HuH-7.5 (cell line): ENCODE measurements at places on chromosomes 7 and 10.
A peak's percentile ranks its signal among the peaks of the same experiment; 100 is the strongest.

DNA sequence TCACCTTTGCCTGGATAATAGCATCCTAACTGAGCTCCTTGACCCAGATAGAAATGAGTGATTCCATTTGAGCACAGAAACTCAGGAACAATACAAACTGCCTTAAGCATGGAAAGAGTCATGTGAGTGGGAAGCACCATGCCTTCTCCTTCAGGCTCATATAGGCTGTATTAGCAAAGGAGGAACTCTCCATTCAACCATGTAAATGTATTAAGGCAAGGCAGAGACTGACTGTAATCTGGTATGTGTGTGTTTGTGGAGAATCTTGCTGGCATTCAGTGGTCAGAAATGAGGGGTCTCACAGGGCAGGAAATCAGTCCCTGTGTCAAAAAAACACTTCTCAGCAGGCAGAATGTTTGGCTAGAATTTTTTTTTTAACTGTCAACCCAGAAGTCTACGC lies 40.2 kb downstream of the COA1 start:
- DNase-seq, result no peak

GRCh38 chr7:7212612-7213011 lies 30.3 kb downstream of the C1GALT1 start:
- no peak for DNase-seq

GRCh38 chr10:26755443-26755903 lies 58.0 kb downstream of the PDSS1 start:
- no peak for DNase-seq

DNA sequence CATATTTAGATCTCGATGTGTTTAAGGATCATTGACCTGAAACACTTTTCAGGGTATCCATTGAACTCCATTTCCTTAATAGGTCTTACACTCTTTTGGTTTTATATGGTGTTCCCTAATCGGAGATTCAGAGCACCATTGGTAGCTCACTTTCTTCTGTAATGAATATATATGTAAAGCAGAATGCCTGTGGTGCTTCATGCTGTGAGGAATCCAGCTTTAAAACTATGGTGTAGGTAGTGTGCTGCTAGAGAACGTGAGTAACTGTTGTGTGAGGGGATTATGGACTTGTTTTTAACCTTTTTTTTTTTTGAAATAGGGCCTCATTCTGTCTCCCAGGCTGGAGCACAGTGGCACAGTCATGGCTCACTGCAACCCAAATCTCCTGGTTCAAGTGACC lies 376.9 kb upstream of the LRGUK start:
- DNase-seq, result no peak

DNA sequence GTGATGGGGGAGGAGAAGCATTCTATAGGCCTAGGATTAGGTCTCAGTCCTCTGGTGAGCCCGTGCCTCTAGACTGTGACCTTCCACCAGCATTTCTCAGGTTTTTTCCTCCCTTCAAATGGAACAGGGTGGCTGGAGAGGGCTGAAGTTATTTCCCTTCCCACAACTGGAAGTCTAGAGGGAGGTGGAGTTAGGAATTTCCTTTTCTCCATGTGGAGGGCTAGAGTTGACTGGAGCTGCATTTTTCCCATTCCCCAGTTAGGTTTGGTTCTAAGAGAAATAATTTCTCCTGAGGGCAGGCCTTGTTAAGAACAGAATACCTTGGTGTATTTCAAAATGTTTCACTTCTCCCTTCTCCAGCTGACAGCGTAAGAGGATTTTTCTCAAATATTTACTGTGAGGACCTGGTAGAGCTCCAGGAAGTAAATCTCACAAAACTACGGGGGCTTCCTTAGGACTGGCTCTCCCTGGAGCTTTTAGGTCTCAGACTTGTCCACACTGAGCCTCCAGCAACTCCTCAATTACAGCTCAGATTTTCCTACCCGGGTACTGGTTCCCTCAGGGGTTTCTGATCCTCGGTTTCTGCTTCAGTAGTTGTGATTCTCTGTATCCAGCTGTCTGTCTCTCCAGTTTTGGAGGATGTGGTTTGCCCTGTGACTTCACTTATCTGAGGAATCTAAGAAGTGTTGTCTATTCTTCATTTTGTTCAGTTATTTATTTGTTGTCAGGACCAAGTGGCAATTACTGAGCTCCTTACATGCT lies 6.0 kb upstream of the REEP3 start:
- DNase-seq, result no peak

DNA sequence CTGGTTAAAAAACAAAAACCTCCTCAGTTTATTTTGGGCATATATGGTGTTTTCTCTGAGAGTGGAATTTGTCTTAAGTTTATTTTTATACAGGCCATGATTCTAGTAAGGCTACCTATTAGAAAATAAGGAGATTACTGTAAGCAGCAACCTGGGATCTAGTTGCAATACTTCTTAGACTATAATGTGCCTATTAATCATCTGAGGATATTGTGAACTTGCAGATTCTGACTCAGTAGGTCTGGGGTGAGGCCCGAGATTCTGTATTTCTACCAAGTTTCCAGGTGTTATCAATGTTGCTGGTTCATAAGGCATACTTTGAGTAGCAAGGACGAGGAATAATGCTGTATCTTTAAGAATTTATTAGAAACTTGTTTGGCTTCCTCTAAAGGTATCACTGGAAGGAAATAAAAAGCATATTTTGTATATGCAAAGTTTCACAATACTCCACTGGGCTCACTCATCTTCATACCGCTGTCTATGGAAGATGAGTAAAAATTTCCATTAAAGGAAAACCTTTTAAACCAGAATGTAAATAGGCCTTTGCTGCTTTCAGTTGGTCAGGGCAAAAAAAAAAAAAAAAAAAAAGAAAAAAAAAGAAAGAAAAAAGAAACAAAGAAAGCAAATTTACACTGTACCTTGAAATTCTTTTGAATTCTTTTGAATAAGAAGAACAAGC lies 105.8 kb downstream of the BMPER start:
- DNase-seq, result no peak

- DNase-seq, result peak; percentile 51
Measured at GRCh38 chr10:87092861-87093631, 1.6 kb downstream of the GLUD1 start.

DNA sequence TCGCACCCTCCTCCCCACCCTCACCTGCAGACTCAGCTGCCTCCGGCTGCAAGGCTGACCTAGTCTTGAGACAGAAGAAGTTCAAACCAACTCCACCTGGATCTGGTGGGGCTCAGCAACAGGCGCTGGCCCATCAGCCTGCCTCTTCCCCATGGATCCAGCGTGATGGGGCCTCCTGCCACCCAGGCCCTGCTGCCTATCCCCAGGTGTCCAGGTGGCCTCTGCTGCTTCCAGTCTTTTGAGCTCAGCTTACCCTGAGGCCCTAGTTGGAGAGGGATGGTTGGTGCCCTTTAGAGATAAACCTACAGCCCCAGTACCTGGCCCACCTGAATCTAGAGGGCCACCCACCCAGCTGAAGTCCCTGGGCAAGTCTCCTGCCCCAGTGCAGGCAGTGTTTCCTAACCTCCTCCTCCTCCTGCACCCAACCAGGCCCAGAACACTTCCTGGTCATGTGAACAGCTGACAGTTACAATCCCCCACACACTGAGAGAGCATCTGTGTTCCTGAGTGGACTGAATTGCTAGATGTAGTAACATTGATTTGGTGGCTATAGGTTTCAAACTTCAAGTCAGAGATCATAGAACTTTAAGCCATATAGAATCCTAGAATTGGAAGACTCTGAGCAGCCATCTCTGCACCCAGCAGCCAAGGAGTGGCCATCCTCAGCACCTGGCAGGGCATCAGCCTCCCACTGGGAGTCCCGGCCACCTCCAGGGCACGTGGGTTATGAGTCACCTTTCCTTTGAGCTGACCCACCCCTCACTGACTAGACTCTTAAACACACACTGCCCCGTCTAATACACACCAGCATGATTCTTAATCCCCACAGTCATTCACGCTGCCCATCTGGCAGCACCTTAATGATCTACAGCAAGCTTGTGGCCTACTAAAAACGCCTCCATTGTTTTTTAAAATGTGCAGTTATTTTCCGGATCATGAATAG lies 51.9 kb downstream of the ALOX5 start:
- DNase-seq, result no peak

DNA sequence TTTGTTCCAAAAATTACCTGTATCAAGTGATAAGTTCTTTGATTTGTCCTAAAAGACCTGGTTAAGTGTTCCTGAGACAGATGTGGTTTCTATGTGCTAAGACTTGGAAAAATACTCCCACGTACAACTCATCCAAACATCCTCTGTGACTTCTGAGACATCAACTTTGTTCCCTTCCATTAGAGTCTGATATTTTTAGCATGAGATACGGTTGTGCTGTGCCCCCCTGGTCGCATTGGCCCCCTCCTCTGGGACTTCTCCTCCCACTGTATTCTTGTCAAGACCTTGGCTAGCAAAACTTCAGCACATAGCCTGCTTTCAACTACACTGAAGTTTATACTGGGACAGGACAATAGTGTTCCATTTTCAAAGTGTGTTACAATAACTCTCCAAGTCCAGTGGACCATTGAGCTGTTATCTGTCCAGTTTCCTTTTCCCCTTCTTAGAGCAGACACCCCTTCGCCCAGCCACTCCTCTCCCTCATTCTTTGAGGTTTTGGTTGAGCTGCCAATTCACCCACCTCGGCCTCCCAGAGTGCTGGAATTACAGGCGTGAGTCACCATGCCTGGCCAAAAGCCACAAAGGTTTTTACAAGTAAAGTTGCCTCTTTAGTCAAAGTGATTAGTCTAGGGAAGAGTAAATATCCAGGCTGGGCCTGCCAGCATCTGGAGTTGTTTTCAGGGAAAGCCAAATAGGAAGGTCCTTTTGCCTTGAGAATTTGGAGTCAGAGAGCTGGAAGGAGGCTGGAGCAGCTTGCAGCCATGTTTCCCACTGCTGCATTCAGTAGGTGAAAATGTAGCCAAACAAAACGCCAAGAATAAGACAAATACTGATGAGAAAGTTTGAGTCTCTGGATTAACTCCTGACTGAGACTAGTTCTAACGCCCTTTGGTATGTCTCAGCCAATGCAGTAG lies 17.8 kb upstream of the PDLIM1 start:
- no peak for DNase-seq

- no peak for DNase-seq
Measured at GRCh38 chr10:60992636-60993035, 48.7 kb upstream of the RHOBTB1 start.

GRCh38 chr7:3836855-3837254 lies 535.8 kb downstream of the SDK1 start:
- DNase-seq, result no peak

DNA sequence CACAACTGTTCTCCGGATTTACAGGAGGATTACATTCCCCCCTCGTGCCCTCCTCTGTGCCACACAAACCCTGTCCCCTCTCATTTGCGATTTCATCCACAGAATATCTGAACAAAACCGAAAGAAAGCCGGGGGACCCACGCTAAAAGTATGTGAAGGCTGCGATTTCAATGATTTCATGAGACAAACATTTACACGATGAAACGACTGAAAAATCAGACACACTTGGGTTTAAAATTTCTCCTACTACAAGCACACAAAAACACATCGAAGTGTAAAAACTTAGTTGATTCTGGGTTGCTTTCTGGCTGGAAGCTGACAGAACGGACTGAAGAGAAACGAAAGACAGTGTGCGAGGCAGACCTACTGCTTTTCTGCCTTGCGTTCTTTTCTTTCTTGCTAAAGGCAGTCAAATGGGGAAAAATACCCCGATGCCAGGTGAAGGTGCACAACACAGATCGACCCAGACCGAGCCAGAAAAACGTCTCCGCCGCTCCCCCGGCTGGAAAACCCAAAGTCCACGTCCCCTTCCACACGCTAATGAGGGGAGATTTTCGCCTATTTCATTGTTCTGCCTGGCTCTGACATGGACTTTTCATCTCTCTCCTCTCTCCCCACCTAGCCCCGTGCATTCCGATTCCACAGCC lies 1.2 kb downstream of the HIPK2 start:
- DNase-seq, result peak; percentile 65

DNA sequence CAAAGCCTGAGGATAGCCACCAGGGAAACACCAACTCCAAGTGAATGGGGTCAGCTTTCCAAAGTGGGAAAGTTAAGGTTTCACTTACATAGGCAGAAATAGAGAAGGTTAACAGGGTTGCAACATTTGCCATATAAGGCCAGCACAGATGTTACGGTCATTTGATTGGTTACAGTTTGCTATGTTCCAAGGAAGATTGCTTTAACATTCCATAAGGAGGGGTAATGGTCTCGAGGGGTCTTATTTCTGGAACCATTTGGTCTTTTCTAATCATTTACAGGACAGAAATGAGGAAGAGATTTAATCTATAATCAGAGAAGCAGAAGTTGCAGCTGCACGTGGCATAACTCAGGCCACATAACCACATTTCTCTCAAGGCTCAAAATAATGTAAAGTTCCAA lies 679.4 kb upstream of the C7orf33 start:
- no peak for DNase-seq

- no peak for DNase-seq
Measured at GRCh38 chr10:36675458-36675880, 449.9 kb upstream of the ANKRD30A start.

DNA sequence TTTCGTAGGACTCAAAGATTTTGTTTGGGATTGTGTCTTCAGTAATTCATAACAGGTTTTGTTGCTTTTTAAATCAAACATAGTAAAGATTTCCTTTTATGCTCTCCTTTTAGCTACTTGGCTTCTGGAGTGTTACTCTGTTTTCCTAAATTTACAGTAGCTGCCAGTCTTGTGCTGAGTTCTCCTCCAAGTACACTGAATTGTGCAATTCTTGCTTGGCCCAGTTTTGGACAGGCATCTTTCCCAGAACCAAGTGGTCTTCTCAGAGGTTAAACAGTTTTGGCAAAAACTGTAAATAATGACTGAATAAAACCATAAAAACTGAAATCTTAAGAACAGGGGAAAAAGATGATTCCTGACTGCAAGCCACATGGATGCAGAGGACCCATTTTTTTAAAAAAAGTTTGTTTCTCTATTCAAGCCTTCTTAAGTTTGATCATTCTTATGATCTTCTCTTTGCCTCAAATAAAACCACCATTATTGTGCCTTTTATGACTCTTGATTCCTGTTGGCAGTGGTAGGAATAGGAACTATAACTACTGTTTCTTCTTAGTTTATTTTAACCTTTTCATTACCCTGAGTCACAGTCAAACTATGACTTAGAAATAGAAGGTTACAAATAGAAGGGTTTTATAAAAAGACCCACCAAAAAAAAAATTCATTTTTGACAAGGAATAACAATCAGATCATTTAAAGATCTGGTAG lies 88.0 kb downstream of the MDFIC start:
- no peak for DNase-seq

GRCh38 chr10:86172301-86172700 lies 194.3 kb downstream of the GRID1 start:
- DNase-seq, result no peak

GRCh38 chr10:112631501-112632400 lies 184.7 kb downstream of the VTI1A start:
- no peak for DNase-seq

GRCh38 chr10:72306215-72306760 lies 32.6 kb downstream of the DDIT4 start:
- no peak for DNase-seq

DNA sequence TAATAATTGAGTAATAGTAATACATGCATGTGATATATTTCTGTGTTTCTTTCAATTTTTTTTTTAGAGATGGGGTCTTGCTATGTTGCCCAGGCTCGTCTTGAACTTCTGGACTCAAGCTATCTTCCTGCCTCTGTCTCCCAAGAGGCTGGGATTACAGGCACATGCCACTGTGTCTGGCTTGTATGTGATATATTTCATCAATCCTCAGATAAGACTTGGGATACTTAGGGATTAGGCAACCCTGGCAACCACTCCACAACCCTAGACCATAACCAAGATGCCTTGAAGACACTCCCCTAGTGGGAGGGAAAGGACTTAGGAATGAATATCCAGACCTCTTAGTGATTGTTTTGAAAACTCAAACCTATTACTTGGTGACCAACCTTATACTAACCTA lies 154.8 kb downstream of the CCDC3 start:
- DNase-seq, result no peak
